Activated CD4-positive, alpha-beta T cell treated with anti-CD3 and anti-CD28 coated beads, Interleukin-2, Interleukin-4, amounts not matched to agents 100 ng/mL and 50 ng/mL, durations not matched to agents 16 hours and 8 hours (primary cell): ENCODE measurements at places on chromosomes 7 and 10.

- no peak for DNase-seq
These were observed 175.4 kb downstream of the ARID5B start for GRCh38 chr10:62076891-62077290.

GRCh38 chr7:26648554-26648953 lies 215.8 kb downstream of the SKAP2 start:
- DNase-seq: no peak

DNA sequence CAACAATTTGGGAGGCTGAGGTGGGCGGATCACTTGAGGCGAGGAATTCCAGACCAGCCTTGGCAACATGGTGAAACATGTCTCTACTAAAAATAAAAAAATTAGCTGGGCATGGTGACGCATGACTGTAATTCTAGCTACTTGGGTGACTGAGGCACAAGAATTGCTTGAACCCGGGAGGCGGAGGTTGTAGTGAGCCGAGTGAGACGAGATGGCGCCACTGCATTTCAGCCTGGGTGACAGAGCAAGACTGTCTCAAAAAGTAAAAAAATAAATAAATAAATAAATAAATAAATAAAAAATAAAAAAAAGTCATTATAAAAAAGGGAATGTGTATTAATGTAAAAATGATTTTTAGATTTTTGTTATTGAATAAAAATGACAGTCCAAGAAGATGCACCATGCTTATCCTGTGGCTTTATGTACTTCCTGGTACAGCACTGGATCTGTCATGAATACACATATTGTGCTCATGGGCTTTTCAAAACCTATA lies 658.8 kb upstream of the LRRN3 start:
- DNase-seq: no peak

DNA sequence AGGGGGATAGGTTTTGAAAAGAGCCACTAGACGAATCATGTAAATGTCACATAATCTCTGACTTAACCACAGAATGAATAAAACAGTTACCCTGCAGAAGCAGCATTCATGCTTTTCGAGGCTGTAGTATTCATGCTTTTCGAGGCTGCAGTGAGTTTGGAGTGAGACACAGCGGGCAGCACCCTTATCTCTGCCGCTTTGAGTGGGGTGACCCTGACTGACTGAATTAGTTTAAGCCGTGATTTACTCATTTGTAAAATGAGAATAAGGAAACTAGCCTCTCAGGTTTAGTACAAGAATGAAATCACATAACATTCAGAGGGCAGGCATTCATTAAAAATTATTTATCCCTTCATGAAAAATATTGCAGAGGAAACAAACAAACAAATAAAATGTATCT lies 92.8 kb upstream of the KMT2C start:
- DNase-seq: no peak

GRCh38 chr7:36092221-36092771 lies 60.8 kb upstream of the EEPD1 start:
- DNase-seq: no peak

DNA sequence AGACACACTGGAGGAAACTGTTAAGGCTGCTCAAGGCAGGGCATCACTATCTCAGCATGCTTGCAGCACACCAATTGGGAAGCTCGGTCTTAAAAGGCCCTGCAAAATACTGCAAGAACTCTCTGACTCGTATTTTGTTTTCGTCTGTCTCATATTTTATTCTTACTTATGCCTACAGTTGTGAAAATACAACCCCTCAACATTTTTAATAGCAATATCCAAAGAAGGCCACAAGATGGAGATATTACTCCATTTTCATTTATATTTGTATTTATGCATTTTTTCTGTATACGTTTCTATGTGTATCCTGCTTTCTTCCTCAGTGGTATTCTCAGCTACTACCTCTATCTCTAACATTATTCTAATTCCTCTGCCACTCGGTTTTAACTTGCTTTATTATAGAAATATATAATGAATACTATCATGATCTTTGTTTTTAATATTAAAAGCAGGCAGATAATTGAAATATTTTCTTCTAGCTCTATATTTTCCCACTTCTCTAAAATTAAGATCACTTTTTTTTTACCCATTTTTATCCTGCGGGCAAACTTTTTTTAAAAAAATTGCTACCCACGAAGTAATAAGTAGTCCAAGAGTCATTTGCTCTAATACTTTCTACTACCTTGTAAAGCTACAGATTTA lies 10.0 kb downstream of the DNAJC1 start:
- DNase-seq: peak; percentile 24

- DNase-seq: no peak
These were observed 194.8 kb upstream of the KMT2E start for GRCh38 chr7:104818961-104819880.

- DNase-seq: no peak
These were observed 6.7 kb downstream of the PCLO start for GRCh38 chr7:83156006-83156405.
